ENCODE measurements at places on chromosomes 7 and 10.

GRCh38 chr10:71856619-71857018 is 5.6 kb upstream of the PSAP start:
- DNase-seq, result no peak

GRCh38 chr7:99860281-99861127 is 16.3 kb downstream of the OR2AE1 start:
- peak; percentile 74 for DNase-seq

GRCh38 chr10:68955355-68955831 is 577 bp upstream of the DDX21 start:
- DNase-seq, result no peak

GRCh38 chr10:11017570-11018431 is at the start of gene CELF2:
Gene CELF2, plus strand, starts transcription at chr10:11017872. Its CDS starts 218 bp downstream, at chr10:11018090.
- no peak for DNase-seq

DNA sequence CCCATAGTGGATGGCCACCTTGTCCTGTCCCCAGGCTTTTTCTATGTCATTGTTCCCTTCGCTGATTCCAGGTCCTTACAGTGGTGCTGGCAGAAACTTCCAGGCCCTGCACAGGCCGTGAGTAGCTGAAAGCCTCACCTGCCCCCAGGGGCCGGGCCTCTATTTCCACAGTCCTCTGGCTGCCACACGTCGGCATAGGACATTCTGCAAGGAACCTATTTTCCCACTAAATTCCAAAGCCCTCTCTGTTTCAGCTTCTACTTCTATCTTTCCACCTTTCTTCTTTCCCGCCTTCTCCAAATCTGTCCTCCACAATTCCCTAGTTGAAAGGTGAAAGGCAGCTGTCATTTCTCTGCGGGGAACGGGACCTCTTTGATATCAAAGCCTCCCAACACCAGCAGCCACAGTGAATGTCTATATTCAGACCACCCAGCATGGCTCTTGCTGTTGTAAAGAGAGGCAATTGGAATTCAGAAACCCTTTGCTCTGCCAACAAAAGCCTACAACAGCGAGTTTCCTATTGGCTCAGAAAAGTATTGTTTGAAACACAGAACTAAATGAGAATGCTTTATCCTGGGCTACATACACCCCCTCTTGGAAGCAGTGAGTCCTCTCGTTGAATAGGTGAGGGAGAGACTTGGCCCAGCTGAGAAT is 607.7 kb downstream of the GALNT17 start:
- DNase-seq, result no peak

- DNase-seq, result no peak
Measured at GRCh38 chr7:16515785-16516685, 10.6 kb upstream of the LRRC72 start.

- no peak for DNase-seq
Measured at GRCh38 chr7:143936087-143937009, 1.3 kb downstream of the OR2F2 start.

DNA sequence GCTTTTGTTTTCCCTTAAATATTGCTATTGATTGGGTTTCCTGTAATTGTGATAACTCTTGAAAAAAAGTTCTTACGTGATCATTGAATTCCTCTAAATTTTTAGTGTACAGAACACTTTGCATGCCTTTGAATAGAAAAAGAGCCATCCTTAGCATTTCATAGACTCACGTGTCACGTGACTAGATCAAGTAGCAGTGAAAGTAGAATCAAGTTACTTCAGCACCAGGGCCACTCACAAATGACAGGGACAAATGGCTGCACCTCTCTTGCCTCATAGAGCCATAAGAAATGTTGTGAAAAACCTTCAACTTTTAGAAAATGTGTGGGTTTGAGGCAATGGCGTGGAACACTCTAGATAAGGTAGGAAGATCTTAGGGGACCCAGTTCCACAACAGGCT is 203.8 kb downstream of the ZEB1 start:
- DNase-seq, result no peak

DNA sequence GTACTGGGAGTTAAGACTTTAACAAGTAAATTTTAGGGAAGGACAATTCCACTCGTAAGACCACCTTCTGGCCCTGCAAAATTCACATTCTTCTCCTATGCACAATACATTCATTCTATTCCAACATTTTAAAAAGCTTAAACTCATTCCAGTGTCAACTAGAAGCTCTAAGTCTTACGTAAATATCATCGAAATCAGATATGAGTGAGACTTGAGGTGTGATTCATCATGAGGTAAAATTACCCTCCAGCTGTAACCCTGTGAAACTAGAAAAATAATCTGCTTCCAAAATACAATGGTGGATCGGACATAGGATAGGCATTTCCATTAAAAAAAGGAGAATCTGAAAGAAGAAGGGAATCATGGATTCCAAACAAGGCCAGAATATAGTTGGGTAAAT is 370.3 kb downstream of the CDC14C start:
- DNase-seq, result peak; percentile 53

DNA sequence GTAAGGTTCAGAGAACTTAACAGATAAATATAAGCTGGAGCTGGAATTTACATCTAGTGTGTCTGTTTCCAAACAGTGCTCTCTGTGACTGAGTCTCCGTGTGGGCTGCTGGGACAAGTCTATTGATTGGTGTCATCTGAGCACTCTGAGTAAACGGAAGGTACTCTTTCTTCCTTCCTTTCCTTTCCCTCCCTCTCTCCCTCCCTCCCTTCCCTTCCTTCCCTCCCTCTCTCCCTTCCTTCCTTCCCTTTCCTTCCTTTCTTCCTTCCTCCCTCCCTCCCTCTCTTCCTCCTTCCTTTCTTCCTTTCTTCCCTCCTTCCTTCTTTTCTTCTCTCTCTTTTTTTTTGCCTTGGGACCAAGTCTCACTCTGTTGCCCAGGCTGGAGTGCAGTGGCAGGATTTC is 61.8 kb downstream of the ANKRD61 start:
- DNase-seq, result no peak

GRCh38 chr10:98016772-98017475 is 13.5 kb downstream of the CRTAC1 start:
- no peak for DNase-seq

DNA sequence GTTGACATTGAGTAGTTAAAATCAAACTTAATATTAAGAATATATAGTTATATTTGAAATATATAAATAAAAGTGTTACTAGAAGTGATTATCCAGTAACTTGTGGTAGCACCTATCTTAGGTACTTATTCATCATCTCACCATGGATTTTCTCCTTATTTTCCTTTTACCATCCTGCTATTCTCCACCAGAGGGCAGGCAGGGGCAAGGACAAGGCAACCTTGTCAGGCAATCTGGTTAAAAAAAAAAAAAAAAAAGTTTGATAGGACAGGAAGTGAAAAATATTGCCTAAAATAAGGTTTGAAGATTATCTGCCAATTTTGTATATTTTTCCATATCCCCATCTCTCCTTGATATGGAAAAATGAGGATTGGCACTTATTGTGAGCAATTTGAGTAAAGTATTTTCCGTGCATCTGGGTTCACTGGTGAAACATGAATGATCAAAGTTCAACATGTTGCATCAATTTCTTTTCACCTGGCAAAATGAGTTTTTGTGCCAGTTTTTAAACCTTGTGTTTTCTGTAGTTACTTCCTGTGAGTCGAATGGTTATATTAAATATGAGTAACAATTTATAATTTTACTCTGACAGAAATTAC is 256.7 kb downstream of the AGMO start:
- DNase-seq, result peak; percentile 62

GRCh38 chr10:28906011-28906411 is 228.7 kb downstream of the BAMBI start:
- no peak for DNase-seq

- DNase-seq, result no peak
Measured at GRCh38 chr10:78177491-78178185, 144.0 kb downstream of the RPS24 start.

DNA sequence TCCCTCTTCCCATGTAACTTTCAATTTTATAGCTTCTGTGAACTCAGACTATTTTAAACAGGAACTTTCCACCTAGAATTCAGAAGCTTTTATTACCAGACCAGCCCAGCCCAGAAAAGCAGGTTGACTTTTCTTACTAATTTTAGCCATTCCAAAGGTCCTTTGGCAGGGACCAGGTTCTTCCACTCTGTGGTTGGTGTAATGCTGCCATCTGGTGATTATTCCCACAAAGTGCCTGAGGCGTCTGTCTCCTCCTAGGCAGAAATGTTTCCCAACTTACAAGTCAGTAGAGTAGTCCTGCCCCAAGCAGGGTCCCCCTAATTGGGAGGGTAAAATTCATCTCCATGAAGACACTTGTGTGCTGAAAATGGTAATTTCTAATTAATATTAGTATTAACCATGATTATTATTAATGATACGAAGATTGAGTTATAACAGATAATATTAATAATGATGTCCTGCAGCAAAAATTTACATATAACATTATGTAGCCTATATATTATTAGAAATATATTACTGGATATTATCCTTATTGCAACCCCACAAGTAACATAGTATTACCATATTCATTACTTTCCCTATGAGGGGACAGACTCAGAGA is 53.0 kb upstream of the PPP1R17 start:
- peak; percentile 80 for DNase-seq

DNA sequence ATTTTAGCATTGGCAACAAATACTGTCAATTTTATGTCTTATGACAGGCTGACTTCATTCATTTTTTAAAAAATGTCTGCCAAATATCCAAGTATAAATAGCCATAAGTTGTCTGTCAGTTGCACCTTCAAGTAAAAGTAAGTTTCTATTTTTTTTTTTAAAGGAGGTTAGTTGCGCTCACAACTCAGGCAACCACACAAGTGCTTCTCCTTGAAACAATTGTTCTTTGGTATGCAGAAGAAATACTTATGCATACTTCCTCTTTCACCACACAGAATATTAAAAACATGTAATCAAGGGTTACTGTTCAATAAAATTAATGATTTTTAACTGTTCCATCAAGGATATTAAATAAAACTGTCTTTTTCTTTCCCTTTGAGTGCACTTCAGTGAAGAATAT is 97.9 kb downstream of the RTKN2 start:
- DNase-seq, result no peak

DNA sequence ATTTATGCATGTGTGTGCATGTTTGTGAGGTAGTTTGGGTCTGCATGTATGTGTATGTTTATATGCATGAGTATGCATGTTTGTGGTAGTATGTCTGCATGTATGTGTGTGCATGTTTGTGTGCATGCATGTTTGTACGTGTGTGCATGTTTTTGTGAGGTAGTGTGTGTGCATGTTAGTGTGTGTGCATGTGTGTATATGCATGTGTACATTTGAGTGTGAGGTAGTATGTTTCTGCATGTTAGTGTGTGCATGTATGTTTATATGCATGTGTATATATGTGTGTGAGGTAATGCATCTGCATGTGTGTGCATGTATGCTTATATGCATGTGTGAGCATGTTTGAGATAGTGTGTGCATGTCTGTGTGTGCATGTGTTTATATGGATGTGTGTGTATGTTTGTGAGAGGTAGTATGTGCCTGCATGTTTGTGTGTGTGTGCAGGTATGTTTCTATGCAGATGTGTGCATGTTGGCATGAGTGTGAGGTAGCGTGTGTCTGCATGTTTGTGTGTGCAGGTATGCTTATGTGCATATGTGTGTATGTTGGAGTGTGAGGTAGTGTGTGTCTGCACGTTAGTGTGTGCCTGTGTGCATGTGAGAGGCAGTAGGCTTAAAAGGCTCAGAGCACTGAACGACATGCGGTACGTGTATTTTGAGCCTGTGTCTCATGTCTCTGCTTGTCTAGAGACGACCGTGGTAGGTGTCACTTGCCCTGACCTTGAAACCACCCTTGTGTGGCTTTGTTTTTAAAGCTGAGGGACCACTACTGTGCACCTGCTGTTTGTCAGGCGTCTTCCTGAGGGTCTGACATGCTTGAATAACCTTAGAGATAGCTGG is 43.7 kb downstream of the PFKP start:
- DNase-seq, result no peak

GRCh38 chr10:113735913-113736312 is 15.6 kb upstream of the PLEKHS1 start:
- DNase-seq, result no peak

GRCh38 chr7:3028758-3029093 is 14.9 kb downstream of the CARD11 start:
- DNase-seq, result no peak

DNA sequence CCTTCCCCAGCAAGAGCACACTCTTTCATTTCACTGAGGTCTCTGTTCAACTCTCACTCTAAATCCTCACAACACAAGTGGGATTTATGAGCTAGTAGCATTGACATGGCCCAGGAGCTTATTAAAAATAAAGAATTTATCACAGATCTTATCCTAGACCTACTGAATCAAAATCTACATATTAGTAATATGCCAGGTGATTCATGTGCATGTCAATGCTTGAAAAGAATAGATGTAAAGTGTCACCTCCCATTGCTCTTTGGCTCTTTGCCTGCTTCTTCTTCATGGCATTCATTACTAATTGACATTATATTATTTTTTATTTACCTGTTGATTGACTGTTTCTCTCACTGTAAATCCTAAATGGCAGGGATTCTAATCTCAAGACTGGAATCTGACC is 459.2 kb upstream of the LRRTM3 start:
- peak; percentile 35 for DNase-seq

DNA sequence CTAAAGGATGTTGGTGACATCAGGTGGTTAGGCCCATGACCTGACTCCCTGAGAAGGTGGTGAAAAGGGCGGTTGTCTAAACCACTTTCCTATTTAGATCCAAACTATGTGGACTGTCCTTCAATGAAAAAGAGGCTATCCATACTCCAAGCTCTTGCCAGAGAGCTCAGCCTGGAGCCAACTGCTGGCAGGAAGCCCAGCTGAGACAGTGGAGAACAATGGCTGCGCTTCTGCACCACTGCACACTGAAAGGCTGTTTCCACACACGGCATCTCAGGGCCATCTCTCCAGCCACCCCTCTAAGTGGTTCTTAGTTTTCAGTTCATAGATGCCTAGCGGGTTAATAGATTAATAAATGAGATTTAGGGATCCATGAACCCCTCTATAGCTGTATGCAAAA is 488.8 kb upstream of the ZMIZ1 start:
- DNase-seq, result peak; percentile 51

DNA sequence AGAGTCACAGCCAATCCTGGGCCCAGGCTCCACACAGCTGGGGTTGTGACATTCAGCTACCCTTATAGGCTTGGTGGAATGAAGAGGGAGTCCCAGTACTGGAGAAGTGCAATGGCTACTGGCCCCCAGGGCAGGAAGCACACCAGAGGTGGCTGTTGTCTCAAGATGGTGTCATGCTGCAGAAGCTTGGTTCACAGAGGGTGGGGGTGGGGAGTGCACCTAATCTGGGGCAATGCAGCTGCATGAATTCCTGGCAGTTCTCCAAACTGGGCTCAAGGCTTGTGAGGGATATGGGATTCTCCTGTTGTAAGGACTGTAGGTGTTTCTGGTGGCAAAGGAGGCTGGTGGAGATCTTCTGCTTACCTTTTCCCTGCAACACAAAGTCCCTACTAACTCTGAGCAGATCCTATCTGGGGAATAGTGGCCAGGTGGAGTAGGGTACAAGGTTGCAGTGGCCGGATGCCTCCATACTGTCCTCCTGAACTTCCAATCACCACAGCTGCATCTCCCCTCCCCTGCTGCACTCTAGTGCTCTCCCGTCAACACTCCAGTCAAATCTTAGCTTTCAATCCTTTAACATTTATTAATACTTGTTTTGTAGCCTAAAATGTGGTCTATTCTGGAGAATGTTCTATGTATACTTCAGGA is 27.4 kb upstream of the PLA2G12B start:
- no peak for DNase-seq

Measured in PC-3 (cell line).